Suppressor macrophage treated with lipopolysaccharide for 4 hours (primary cell): ENCODE measurements at places on chromosomes 11 and 22.

DNA sequence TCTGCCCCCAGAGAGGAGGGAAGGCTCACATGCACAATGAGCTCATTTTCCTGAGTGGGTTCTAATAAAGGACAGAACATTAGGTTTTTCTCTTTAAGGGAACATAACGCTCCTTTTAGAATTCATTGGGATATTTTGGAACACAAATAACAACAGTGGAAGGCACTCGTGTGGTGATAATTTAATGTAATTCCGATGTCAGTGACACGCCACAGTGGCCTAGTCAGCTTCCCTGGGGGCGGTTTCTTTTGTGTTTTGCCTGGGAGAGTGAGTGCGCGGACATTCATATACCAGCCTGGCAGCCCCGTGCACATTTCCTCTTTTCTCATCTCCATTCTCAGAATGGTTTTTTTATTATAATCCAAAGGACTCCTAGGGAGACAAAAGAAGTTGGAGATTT, 41.1 kb downstream of the SEZ6L start:
- DNase-seq = no peak

GRCh38 chr22:28774378-28774777, 1.9 kb downstream of the CCDC117 start:
- no peak for DNase-seq

DNA sequence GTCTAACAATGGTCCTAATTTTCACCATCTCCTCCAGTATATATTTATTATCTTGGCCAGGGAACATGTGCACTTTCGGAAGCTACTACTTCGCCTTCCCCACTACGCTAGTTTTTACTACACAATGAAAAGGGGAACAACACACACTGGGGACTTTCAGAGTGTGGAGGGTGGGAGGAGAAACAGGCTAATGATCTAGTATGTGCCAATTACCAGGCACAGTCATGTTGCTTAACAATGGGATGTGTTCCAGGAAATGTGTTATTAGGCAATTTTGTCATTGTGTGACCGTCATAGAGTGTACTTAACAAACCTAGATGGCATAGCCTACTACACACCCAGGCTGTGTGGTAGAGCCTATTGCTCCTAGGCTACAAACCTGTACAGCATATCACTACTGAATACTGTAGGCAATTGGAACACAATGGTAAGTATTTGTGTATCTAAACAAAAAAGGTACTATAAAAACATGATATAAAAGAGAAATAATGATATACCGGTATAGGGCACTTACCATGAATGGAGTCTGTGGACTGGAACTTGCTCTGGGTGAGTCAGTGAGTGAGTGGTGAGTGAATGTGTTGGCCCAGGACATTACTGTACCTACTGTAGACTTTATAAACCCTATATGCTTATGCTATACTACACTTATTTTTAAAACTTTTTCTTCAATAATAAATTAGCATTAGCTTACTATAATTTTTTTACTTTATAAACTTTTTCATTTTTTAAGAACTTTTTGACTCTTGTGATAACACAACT, 20.1 kb upstream of the CUL5 start:
- peak; percentile 96 for DNase-seq

DNA sequence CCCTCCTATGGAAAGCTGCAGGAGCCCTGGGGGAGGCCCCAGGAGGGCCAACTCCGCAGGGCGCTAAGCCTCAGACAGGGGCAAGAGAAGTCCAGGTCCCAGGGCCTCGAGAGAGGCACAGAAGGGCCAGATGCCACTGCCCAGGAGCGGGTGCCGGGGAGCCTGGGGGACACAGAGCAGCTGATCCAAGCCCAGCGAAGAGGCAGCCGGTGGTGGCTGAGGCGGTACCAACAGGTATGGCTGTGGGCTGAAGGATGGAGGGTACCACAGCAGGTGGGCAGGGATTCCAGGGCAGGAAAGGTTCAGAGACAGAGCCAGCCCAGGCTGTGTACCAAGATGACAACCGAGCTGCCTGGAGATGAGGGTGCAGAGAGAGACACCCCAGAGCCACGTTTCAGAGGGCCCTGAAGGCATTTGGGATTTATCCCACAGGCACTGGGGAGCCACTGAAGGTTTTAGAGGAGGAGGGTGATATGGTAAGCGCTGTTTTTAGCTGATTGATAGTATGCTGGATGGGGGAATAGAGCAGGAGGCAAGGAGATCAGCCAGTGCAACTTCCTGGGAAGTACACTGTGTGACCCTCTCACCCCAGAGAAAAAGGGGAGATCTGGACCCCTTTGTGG, 412 bp downstream of the C11orf86 start:
- DNase-seq = no peak

DNA sequence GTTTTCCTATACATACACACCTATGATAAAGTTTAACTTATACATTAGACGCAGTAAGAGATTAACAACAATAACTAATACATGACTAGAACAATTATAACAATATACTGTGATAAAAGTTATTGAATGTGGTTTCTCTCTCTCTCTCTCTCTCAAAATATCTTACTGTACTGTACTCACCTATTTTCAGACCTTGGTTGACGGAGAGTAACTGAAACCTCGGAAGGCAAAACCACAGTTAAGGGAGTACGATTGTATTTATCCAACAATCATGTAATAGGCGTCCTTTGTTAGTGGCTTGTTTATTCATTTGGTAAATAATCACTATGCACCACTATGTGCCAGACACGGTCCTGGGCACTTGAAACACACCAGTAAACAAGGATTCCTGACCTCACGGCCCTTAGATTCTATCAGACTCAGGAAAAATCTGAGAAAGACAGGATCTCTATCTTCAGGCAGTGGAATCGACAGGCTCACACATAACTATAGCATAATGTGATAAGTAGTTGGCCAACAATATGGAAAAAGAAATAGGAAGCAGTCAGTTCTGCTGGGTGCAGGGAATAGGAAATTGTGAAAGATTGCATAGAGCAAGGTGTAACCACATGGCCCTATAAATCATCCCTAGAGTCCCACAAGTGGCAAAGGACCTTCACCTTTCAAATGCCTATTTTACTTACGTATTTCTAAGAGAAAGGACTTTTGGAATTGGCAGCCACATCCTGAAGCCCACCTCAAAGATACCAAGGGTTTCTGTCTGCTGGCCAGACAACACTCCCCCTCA, 12.0 kb downstream of the ETS1 start:
- peak; percentile 33 for DNase-seq

- no peak for DNase-seq
These were observed 130.3 kb downstream of the MICAL2 start for GRCh38 chr11:12240677-12241076.

- peak; percentile 95 for DNase-seq
These were observed 8.4 kb downstream of the DAGLA start for GRCh38 chr11:61688365-61689163.

DNA sequence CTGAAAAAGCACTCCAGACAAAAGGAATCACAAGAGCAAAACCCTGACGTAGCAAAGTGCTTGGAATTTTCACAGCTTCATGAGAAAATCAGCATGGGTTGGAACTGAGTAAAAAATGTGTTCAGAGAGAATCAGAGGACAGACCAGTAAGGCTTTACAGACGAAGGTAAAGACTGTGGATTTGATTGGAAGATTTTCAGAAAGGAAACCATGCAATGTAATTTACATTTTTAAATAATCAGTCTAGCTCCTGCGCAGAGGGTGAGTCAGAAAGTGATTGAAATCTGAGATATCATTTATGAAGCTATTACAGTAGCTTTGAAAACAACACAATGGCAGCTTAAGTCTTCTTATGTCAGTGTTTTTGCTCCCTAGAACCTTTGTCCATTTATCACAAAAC, 1122.3 kb downstream of the LRRC4C start:
- no peak for DNase-seq

- no peak for DNase-seq
These were observed 2.2 kb downstream of the PLCB3 start for GRCh38 chr11:64253481-64253880.

GRCh38 chr22:44892243-44892642, 117.6 kb downstream of the PHF21B start:
- DNase-seq = no peak

DNA sequence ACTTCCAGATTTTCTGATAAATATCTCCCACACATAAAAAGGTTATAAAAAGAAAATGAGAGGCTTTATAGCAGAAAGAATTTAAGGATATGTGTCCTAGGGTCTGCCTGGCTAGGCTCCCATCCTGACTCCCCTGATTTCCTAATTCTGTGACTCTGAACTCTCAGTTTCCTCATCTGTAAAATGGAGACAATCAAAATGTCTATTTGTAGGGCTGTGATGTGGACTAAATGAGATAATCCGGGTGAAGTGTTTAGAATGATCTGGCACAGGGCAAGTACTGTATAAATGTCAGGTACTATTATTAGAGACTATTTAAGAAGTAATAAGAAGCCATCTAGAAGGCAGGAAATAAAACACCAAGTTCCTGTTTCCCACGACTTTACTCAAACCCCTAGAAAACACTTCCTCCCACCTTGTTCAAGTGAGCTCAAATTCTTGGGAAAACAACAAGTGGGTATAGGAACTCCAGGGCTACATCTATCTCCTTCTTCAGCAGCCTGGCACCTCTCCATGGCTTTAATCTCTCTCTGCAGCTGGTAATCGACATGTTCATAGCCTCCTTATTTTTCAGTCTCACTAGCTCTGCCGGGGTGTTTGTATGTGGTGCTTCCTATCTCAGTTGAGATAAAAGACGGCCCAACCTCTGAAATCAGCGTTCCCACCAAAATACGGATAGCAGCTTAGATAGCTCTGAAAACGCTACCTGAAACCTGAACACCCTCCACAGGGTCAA, 6.7 kb downstream of the ASCC2 start:
- DNase-seq = no peak

DNA sequence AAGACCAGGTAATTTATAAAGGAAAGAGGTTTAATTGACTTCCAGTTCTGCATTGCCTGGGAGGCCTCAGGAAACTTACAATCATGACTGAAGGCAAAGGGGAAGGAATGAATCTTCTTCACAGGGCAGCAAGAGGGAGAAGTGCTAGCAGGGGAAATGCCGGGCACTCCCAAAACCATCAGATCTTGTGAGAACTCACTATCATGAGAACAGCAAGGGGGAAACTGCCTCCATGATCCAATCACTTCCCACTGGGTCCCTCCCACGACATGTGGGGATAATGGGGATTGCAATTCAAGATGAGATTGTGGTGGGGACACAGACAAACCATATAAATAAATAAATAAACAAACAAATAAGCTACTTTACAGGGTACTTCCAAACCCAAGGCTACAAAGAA, 28.8 kb upstream of the EXPH5 start:
- DNase-seq = peak; percentile 24

GRCh38 chr11:62418136-62418535, 697 bp upstream of the SCGB1A1 start:
- no peak for DNase-seq

- no peak for DNase-seq
These were observed 18.8 kb downstream of the LUZP2 start for GRCh38 chr11:24515632-24516031.

- DNase-seq = no peak
These were observed 159.7 kb downstream of the FAT3 start for GRCh38 chr11:92384358-92384757.

GRCh38 chr11:35524780-35525179, 636 bp downstream of the PAMR1 start:
- DNase-seq = no peak
